ENCODE measurements at places on chromosomes 3 and 15.

DNA sequence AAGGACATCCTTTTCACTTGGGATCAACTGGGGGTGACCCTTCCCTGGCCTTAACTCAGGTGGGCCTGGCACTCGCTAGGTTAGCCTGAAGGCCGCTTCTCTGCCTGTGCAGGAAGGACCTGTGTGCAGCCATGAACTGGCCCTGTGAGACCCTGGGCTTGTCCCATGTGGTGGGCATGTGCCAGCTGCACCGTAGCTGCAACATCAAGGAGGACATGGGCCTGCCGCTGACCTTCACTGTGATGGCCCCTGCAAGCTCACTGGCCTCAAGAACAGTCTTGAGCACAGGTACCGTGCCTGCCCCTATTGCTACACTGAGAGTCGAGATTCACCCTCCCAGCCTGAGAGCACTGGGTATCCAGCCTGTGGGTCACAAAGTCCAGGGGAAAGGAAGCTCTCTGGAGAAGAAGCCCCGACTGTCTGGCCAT, 43.0 kb downstream of the SAXO2 start:
- no peak for DNase-seq

DNA sequence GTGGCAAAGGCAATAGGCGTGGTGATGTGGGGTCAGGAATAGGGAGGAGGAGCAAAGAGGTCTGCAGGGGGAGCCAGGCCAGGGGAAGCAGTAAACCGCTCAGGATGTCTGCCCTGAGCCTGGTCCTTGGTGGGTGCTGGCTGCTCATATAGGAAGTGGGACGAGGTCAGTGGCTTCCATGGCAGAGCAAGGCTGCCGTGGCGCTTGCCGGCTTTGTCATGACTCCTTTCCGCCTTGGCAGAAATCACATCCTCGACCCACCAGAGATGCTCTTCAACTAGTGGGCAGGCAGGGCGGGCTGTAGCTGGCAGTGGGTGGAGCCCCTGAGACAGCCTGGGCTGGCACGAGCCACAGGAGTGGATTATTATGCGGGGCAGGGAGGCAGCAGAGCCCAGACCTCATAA, 13.1 kb upstream of the SKOR1 start:
- no peak for DNase-seq

GRCh38 chr3:185489462-185489861, 9.4 kb downstream of the TMEM41A start:
- DNase-seq = no peak

GRCh38 chr3:56869157-56869889, 67.6 kb upstream of the ARHGEF3 start:
- DNase-seq = no peak

DNA sequence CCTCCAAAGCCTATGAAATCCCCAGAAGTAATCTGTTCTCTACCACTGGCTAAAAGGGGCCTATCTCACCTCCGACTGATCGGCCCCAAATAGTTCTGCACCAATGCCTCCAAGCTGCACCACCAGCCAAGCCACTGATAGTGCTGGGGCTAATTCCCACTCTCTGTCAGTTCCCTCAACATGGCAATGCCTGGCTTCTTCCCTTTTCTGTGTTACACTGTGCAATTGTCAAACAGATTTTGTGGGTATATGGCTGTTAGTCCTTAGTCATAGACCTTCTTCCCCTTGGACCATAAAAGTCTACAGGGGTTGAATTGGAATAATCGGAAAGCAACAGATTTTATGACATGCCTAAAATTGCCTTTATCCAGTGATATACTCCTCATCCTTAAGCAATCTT, 9.3 kb upstream of the UBE2E2 start:
- DNase-seq = no peak

- no peak for DNase-seq
Observed at GRCh38 chr15:73696641-73697001, 12.4 kb downstream of the CD276 start.

GRCh38 chr3:17491601-17492000, 250.8 kb downstream of the TBC1D5 start:
- no peak for DNase-seq

DNA sequence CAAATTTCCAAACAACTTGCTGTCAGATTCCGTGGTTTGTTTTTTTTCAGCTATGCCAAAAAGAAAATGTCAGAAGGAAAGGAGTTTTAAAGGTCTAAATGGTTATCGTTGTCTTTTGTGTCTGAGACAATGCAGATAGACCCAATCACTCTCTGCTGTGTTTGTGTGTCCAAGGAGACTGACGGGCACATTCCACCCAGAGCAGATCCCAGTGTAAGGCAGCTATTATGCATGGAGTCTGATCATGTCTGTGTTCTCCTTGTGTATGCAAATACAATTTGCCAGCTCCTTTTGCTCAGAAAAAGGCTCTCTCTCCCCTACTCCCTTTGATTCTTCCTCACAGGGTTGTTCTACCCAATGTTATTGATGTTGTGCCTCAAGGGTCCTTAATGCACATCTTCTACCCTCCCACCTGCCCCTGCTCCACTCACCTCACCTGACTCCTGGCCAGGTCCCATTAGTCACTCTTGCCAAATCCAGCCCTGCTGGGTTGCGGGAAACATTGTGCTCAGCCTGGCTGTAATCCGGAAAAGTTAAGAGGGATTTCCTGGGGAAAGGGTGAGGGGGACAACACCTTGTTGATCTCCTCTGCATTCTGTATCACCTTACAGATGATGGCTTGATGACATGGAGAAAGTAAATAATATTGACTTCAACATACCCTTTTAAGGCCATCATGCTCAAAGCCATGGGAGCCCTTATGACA, 61.0 kb downstream of the OTOL1 start:
- no peak for DNase-seq

DNA sequence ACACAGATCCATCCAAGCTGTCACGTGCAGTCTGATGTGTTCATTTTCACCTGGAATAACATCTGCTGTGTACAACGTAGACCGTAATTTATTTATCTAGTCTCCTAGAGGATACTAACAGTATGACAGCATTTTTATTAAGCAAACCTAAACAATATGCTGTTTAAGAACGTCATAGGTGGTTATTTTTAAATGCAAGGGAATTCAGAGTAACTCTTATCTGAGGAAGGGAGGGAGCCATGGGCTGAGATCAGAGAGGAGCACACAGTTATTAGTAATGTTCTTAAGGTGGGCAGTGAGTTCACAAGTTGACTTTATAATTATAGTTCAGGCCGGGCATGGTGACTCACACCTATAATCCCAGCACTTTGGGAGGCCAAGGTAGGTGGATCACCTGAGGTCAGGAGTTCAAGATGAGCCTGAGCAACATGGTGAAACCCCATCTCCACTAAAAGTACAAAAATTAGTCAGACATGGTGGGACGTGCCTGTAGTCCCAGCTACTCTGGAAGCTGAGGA, 193.6 kb downstream of the UACA start:
- DNase-seq = no peak

- DNase-seq = no peak
Observed at GRCh38 chr3:119794971-119795612, 13.2 kb downstream of the NR1I2 start.

DNA sequence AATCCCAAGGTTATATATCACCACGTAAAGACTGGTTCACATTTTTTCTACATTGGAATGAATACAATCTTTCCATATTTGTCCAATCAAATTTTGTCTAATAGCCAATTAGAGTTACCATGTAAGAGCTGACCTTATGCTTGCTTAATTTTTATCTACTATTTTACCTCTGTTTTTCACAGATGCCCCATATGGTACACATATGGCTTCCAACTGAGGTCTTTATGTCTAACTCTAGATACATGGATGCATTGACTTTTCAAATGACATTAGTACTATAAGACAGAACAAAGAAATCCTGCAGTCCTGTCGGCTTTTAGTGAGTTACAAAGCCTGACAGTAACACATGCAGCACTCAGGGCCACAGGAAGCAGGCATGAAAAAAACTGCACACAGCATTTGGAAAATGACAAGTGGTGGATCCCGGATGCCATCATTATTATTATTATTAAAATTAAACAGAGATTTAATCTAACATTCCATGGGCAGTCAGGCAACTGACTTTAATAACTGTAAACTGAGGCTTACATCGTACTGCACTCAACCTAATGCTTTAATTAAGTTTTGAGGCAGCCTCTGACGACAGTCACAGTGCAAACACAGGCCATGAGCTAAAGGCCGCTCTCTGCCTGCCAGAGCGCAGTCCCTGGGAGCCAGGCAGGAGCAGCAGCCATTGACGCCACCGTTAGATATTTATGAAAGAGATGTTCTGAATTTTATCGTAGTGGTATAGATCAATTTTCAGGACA, 113.9 kb upstream of the TMCO5A start:
- DNase-seq = no peak

Data from GM04504 (cell line).